Mesothelial cell of epicardium (in vitro differentiated cells): ENCODE measurements at places on chromosomes 5 and 9.
A peak's percentile ranks its signal among the peaks of the same experiment; 100 is the strongest.

DNA sequence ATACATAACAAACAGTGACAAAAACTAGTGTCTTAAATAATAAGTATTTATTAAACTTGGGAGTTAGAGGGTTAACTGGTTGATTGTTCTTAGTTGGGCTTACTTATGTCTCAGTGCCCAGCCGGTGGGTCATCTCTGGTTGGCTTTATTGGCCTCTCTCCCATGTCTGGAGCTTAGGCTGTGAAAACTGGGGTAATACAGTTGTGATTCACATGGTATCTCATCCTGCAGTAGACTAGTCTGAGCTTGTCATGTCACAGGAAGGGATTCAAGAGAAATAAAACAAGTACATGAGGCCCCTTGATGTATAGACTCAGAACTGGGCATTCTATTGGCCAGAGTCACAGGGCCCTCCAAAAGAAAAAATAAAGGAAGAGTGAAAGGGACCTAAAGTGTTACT is 466.4 kb upstream of the SMC2 start:
- DNase-seq, result no peak

- no peak for DNase-seq
Measured at GRCh38 chr9:129327552-129328328, 149.7 kb upstream of the IER5L start.

DNA sequence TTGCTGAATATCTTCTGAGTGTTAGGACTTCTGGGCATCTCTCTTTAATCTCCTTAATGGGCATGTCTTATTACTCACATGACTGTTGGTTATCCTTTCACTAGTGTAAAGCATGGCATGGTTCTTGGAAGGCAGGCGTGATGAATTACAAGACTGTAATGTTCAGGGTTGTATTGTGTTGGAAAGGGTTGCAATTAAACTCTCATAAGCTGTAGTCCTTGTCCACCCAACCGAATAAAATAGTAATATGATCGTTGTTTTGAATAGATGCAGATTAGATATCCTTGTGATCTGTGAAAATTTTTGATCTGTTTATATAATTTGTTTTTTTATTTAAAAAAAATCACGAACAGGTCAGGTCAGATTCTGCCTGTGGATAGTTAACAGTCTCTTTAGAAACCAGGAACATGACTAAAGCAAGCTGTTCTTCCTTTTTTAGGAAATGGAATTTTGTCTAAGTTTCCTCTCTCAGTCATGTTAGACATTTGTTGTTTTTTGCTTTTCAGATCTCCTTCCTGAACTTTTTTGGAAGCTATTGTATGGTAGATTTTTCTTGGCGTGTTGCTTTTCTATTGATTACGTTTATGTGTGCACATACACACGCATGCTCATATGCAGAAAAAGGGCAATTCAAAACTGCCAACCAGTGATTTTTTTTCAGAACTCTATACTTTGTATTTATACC is 121.8 kb downstream of the ARHGEF28 start:
- DNase-seq, result no peak

- no peak for DNase-seq
Measured at GRCh38 chr5:19615661-19616060, 372.3 kb downstream of the CDH18 start.

DNA sequence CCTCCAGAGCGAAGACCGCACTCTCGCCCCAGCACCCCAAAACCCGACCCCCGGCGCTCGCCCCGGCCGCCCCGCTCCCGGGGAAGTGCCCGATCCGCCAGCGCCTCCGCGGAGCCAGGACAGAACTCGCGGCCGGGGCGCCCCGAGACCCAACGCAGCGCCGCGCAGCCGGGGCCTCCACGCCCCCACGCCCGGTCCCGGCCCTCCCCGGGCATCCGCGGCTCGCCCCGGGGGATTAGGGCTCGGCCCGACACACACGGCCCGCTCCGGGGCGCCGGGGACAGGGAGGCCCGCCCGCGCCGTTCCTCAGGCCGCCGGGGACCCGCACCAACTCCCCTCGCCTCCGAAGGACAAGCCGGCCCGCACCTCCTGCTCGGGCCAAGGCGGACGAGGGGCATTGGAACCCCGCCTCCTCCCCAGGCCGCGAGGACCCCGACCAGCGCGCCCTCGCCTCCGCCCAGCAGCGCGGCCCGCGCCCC is 544 bp downstream of the FNBP1 start:
- peak; percentile 28 for DNase-seq
